ENCODE measurements at places on chromosomes 1 and 21. TPM values are rescaled to one million over a fixed set of nuclear protein-coding genes. Genes with fewer than 3 reads are reported as not detected.

DNA sequence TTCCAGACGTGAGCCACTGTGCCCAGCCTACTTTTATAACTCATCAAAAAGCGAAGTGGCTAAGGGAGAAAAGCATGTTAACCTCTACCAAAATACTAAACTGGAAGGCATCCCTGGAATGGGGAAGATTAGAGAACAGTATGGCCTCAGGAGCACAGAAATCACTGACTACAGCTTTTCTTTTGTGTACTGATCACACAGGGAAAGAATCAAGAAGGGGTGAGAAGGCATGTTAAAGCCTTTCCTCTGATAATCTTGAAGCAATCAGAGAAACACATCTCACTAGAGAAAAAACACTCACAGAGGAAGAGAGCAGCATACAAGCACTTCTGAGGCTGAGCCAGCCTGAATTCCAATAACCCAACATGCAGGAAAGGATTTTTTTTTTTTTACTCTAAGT is 10.7 kb downstream of the PCAT6 start:
- no peak for DNase-seq

GRCh38 chr1:2382621-2383361 is 8.6 kb downstream of the MORN1 start:
- DNase-seq: peak; percentile 37

DNA sequence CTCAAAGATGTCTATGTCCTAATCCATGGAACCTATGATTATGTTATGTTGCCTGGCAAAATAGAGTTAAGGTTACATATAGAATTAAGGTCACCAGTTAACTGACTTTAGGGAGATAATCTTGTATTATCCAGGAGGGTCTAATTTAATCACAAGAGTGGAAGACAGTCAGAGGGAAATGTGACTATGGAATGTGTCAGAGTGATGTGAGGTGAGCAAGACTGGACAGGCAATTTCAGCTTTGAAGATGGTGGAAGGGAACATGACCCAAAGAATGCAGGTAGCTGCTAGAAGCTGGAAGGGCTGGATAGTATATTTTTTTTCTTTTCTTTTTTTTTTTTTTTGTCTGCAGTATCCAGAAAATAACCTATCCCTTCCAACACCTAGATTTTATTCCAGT is 241.7 kb upstream of the NEGR1 start:
- no peak for DNase-seq

- DNase-seq: no peak
Measured at GRCh38 chr21:16176570-16176969, 446.8 kb downstream of the USP25 start.

DNA sequence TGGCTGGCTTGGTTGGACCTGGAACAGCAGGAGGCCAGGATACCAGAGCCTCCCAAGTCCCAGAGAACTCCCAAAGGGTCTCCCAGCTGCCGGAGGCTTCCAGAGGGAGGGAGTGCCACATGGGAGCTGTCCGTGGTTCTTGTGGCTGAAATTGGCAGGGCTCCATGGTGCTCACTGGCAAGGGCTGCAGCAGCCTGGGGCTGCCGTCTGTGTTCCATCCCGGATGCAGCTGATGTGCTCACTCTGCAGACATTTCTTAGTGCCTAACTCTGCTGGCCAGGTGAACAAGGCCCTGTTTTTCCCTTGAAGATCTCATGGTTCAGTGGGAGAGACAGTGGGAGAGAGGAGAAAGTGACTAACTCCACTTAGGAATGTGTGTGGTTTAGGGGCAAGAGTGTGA is 261.1 kb downstream of the CAMTA1 start:
- peak; percentile 63 for DNase-seq

- no peak for DNase-seq
Measured at GRCh38 chr1:21532496-21532895, 23.3 kb downstream of the ALPL start.

DNA sequence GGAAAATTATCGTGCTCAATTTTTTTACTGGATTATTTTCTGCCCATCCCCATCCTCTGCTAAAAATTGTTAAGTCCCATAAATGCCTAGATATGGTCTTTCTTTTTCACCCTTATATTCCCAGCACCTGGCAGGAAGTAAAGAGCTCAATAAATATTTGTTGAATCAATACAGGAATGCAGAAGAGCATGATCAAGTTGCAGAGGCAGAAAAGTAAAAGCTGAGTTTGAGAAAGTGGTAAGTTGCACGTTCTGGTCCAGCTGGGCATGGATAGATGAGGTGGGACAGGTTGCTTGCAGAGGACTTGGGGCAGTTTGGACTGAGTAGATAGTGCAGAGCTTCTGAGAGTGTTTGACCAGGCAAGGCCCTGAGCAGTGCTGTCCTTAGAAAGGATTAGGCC is 40.1 kb downstream of the ZNF281 start:
- no peak for DNase-seq

- DNase-seq: no peak
Measured at GRCh38 chr1:67804710-67805109, 28.6 kb downstream of the GNG12 start.

DNA sequence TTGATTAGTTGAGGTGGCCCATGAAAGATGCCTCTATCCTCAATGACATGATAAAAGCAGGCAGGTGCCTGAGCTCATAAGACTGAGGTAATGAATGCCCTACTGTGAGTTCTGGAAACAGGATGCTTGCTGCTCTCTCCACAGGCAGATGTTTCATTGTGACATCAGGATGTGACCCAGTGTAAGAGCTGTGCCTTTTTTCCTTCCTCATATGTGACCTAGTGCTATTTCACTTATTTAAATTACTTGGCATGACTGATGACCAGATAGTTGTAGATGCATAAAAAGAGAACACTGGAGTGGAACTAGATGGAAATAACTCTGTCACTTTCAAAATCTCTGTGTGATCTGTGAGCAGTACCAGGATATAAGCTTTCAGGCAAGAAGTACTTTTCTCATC is 31.9 kb downstream of the KIF14 start:
- no peak for DNase-seq

GRCh38 chr1:237748171-237748960 is 142.4 kb downstream of the ZP4 start:
- no peak for DNase-seq

DNA sequence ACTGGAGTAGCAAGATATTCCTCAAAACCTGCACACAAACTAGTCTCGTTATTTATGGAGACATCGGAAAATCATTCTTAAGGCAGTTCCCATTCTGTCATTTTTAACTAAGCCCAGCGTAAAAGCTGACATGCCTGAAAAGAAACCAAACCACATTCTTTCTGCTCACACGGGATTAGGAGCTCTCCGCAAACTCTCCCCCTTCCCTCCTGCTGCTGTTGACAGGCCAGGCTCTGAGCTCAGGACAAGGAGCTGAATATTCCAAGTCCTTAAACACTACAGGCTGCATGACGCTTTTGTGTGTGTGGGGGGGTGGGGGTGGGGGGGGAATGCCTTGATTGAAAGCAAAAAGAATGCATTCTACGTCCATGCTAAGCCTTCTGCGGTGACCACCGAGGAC is 5.2 kb downstream of the OLIG1 start:
- no peak for DNase-seq

DNA sequence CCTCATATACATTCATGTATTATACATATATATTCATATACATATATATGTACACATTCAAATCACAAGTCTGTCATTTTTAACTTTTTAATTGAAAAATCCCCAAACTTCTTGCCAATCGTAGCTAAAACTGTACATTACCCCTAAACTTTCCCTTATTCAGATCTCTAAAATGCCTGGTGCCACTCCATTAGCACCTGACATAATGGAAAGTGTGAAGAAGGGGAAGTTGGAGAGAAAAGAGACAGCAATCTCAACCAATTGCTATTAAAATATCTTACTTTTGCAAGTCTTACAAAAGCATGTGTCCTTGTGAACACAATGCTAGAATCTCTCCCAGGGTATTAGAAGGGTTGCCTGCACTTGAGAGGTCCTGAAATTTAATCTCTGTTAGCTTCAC is 22.7 kb upstream of the PRKACB start:
- DNase-seq: no peak

The FRRS1 gene
- total RNA-seq: 4.1 TPM
